RKO (cell line): ENCODE measurements at places on chromosomes 13 and 19.

- no peak for DNase-seq
Observed at GRCh38 chr19:31499281-31500196, 150.3 kb upstream of the TSHZ3 start.

DNA sequence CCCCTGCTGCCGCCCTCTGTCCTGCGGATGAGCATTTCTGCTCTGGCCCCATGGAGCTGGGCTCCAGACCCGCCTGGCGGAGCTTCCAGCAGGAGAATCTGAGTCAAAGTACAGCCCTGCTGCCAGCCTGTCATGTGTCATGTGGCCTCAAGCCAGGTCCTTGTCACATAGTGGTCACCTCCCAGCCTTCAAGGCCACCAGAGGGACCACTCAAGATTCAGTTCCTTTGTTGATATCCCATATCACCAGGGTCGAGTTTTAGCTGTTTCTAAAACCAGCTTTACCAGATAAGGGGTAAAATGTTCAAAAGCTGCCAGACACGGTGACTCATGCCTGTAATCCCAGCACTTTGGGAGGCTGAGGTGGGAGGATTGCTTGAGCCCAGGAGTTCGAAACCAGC, 13.4 kb downstream of the THOP1 start:
- peak; percentile 46 for DNase-seq

DNA sequence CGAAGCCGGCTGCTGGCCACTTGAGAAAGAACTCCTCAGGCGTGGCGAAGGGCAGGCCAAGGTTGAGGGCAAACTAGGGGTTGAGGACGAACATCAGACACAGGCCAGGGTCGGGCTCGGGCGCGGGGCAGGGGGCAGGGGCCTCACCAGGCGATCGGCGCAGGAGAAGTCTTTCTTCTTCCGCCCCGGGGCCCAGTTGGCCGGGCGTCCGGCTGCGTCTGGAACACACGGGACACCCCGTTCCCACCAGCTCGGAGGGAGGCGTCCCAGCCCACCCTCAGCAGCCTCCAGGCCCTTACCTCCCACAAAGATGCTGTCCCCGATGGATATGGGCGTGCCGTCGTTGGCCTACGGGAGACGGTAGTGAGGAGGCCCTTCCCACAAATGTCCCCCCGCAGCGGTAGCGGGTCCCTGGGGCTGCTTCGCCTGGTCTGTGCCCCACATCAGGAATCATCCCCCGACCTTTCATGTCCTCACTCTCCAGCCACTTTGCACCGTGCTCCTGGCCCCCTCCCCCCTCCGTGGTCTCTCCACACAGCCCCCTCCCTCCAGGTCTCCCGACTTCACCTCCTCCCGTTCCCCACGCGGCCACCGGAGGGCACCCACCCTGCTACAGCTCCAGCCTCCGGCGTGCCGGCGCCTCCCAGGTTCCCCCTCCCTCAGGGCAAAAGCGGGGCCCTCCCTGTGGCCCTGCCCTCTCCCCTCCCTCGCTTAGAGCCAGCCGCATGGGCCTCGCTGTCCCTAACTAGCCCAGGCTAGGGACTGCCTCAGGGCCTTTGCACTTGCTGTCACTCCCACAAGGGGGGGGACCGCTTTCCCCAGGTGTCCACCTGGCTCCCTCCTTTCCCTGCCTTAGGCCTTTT, 4.8 kb downstream of the PNKP start:
- no peak for DNase-seq

- peak; percentile 42 for DNase-seq
Observed at GRCh38 chr13:91468301-91468700, 69.9 kb downstream of the GPC5 start.

- no peak for DNase-seq
Observed at GRCh38 chr13:64051278-64051677, 2635.6 kb upstream of the PCDH20 start.

DNA sequence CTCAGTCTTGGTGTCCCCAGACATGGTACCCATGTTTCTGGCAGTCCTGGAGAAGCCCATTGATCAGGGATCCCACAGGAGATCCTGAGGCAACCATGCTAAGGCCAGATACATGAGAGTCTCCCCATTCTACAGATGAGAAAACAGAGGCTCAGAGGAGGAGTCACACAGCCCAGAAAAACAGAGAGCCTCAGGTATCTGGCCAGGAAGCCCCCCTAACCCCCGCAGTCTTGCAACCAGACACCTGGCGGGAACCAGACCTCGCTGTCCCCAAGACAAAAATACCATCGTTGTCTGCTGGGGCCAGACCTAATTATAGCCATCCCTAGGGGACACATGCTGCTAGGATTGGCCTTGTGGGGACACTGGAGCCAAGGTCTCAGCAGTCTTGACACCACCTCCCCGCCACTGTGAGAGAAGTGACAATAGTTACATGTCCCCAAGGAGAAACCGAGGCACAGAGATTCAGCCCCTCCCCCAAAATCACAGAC, 1.6 kb upstream of the PDE4C start:
- no peak for DNase-seq

- no peak for DNase-seq
Observed at GRCh38 chr13:74973935-74974879, 507.8 kb downstream of the TBC1D4 start.

GRCh38 chr13:98994896-98995295, 17.0 kb upstream of the DOCK9 start:
- no peak for DNase-seq

- no peak for DNase-seq
Observed at GRCh38 chr19:48364598-48365348, 606 bp downstream of the SYNGR4 start.

DNA sequence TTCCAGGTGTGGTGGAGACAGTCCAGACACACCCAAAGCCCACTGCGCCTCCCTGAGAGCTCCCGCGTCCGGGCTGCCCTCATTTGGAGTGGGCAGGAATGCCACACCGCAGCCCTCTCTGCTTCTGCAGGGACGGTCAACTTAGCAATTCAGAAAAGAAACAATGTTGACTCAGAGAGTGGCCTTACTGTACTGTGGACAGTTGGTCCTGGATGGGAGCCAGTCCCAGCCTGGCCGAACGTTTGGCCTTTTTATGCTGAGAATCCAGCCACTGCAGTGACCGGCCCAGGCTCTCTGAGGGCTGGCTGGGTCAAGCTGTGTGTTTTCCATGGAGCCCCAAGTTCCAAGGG, 7.2 kb downstream of the GAS6 start:
- DNase-seq = no peak

DNA sequence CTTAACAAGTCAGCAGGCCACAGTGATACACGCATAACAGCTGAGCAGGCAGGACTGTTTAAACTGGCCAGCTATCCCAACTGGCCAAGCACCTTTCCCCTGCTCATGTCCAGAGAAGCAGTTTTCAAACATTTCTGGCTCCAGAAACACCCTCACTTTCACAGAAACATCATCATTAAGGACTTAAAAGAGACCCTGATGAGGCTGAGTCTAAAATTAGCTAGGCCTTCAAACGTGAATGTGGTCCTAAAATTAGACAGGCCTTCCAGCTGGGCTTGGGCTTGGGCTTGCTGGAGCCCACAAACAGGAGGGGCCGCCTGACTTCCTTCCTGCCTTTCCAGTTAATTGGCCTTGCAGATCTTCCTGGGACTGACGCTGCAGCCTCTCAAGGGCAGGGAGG, 334.2 kb downstream of the DNAJC15 start:
- DNase-seq = no peak

DNA sequence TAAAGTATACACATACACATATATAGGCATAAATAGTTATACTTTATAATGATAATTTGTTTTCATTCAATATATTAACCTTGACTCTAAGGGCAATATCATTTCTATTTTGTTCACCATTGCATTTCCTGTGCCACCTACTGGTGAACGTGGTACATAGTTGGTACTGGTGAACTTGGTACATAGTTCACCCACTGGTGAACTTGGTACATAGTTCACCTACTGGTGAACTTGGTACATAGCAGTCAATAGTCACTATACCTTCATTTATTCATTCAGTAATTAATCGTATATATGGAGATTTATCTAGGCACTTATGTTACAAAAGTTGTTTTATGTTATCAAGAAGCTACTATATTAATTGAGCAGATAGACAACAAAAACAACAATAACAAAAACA, 172.6 kb upstream of the ATXN8OS start:
- DNase-seq = peak; percentile 71

DNA sequence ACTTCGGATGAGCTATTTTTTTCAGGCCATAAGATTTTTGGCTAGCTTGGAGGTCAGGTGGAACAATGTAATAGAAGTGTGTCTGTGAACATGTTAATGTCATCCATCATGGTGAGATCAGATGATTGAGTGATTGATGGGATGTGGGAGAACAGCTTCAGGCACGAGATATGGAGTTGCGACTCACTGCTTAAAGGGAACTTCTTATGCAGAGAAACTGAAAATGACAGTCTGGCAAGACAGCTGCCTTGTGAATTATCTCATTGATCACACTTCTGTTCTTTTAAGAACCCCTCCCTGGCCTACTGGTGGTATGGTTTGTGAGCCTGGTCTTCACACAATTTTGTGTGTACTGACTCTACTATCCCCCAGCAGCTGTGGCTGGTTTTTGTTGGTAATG, 96.0 kb downstream of the OLFM4 start:
- DNase-seq = no peak

- DNase-seq = no peak
Observed at GRCh38 chr19:30955112-30956104, 393.8 kb downstream of the TSHZ3 start.

GRCh38 chr19:369256-369655, 24.7 kb upstream of the MIER2 start:
- DNase-seq = no peak

GRCh38 chr19:12667731-12668302, 1.2 kb downstream of the WDR83 start:
- DNase-seq = no peak

DNA sequence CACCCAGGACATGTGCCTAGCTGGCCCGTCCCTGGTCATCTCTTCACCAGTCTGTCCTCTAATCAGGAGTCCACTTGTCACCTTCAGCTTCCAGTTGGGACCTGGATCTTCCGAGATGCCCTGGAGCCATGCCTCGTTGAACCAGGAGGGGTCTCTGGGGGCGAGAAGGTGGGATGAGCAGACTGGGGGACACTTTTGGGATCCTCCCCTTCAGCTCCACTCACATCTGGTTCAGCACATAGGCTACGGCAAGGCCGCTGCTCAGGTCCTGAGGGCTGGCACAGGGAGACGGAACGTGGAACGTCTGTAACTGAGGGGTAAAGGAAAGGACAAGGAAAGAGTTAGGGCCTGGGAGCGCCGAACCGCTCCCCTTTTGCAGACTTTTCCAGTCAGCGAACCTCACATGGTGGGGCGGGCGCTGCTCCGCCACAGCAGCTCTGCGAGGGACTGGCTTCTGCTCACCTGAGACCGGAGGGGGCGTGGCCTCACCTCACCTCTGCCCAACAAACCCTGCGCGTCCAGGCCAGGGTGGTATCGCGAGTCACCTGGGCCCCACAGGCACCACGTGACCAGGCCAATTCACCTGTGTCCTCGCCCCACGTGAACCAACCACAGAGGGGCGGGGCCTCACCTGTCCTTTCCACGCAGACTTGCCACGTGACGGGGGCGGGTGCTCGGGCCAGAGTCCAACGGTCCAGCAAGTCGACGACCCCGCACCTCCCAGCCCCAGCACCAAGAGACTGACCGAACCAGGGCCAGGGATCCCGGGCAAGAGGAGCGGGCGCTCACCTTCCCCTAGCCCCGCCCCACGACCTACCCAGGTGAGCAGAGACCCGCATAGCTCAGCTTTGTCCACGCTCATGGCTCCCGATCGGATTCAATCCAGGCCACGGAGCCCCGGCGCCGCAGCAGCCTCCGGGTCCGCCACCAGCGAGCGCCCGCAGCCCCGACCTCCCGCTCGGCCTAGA, at the start of gene HOOK2:
HOOK2 (minus strand) TSS at position 965 of the 968 bp plus-strand sequence; CDS start at position 862, 103 bp downstream.
- DNase-seq = no peak

DNA sequence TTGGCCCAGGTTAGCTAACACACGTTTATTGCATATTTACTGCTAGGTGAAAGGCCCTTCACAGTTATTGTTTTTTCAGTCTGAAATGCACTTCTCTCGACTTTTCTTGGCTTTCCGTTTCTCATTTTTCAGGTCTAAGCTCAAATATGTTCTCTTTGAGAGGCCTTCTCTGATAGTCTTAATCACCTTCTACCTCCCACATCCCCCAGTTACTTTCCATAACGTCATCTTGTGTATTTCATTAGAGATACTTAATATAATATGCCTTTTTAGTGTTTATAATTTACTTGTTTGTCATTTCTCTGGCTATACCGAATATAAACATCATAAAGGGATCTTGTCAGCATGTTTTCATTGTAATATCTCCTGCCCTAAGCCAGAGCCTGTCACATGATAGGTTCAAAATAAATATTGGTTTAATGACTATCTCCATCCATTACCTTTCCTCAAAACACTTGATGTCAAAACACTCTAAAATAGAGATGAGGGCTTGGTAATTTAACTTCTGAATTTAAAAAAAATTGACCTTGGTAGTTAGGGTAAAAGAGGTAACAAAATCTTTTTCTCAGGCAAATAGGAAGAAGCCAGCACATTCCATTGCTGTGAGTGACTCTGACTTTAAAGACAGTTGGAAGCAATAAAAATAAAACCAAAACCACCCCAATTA, 168.6 kb upstream of the RFC3 start:
- DNase-seq = no peak

DNA sequence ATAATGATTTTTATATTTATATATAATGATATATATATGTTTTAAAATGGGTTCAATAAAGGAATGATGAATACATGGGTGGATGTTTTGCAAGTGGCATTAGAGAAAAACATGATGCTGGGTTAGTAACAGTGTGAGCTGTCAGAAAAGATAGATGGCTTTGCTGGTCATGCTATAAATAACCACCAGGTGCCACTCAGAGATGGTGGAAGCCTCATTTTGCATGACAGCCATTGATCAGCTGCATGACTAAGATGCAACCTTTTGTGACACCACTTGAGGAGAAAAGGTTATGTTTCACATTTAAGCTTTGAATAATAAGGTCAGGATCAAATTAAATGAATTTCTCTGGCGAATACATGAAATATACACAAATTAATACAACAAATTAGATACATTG, 737.7 kb downstream of the PCDH9 start:
- peak; percentile 61 for DNase-seq

- no peak for DNase-seq
Observed at GRCh38 chr19:16940626-16941025, 51.8 kb downstream of the F2RL3 start.

GRCh38 chr13:106381091-106381490, 154.4 kb downstream of the EFNB2 start:
- DNase-seq = no peak

DNA sequence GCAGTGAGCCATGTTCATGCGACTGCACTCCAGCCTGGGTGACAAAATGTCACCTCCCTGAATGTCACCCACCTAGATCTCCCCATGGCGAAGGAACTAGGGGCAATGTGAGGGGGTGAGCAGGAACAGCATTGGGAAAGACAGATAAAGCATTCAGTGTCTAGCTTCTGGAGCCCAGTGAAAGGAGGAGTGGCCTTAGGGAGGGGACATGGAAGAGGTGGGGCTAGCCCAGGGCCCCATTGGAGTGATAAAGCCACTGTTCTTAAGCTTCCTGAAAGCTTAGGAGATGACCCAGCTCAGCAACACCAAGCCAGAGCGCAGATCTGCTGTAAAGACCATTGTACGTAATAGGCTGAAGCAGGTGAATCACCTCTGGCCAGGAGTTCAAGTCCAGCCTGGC, 13.0 kb upstream of the KCNN1 start:
- DNase-seq = no peak

- no peak for DNase-seq
Observed at GRCh38 chr13:97853550-97853949, 99.9 kb upstream of the IPO5 start.

- no peak for DNase-seq
Observed at GRCh38 chr13:52848455-52849195, at the start of gene PCDH8. Gene PCDH8 (minus strand): TSS chr13:52848640. CDS start chr13:52848436, 204 bp downstream.
